Chondrocyte (in vitro differentiated cells): ENCODE measurements at places on chromosomes 3 and 15. TPM values are rescaled to one million over a fixed set of nuclear protein-coding genes. Genes with fewer than 3 reads are reported as not detected.

GRCh38 chr15:101242160-101242998 lies 9.5 kb downstream of the CHSY1 start:
- DNase-seq, result no peak

- no peak for DNase-seq
Measured at GRCh38 chr3:139558351-139559266, 19.1 kb upstream of the RBP1 start.

DNA sequence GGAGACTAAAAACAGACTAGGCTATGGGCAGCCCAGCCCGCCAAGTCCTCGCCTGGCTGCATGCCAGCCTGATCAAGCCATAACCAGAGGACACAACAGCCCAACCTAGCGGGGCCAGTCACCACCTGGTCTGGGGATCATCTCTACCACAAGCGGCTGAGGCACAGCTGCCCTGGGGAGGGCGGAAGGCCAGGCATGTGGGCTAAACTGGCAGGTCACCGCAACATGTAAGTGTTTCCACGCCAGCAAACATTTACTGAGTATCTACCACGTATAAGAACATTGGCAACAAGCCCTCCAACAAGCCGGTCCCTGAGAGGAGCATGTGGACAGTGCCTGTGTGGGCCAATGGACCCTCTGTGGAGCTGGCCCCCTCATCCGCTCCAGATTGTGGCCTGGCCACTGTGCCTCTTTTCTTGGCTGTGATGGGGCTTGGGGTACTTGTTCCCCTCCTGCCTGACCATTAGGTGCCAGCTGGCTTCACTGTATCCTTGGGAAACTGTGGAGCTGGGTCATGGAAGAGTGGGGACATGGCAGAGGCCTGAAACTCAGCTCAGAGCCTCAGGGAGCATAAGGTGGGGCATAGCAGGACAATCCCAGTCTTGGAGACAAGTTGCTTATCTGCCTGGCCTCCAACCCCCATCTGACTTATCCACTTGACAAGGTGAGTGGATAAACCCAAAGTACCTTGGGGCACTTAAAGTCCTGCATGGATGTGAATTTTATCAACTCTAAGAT lies 9.0 kb downstream of the UBXN7 start:
- no peak for DNase-seq

GRCh38 chr15:59492389-59493377 lies 54.7 kb downstream of the FAM81A start:
- DNase-seq, result no peak

GRCh38 chr3:61073566-61074165 lies 177.6 kb downstream of the FHIT start:
- DNase-seq, result no peak

GRCh38 chr3:152842413-152842812 lies 7.5 kb downstream of the P2RY1 start:
- DNase-seq, result no peak

- DNase-seq, result no peak
Measured at GRCh38 chr15:92385096-92385495, 8.6 kb upstream of the ST8SIA2 start.

GRCh38 chr3:195425849-195426248 lies 17.0 kb downstream of the ACAP2 start:
- DNase-seq, result no peak

DNA sequence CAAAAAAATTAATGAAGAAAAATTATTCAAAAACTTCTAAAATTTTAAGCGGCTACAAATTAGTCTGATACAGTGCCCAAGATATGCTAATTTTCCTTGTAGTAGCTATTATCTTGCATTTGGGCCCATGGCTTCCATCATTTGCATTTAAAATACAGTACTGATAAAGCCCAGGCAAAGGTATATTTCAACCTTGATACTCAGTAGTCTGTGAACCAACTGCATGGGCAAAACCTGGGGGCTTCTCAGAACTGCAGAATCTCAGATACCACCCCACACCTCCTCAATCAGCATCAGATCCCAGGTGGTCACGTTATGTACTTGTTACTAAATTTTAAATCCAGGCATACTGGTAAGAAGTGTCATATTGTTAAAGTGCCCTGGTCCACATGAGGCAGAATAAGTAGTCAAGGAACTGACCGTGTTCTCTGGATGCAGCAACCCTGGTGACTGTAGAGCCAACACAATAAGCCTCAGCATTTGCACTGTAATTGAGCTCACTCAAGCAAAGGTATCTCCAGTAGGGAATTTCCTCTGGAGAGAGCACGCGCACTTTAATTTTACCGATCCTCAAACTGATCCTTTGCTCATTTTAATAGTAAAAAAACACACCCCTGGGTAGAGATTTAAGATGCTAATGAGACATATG lies 31.9 kb downstream of the ZNF385D start:
- no peak for DNase-seq

DNA sequence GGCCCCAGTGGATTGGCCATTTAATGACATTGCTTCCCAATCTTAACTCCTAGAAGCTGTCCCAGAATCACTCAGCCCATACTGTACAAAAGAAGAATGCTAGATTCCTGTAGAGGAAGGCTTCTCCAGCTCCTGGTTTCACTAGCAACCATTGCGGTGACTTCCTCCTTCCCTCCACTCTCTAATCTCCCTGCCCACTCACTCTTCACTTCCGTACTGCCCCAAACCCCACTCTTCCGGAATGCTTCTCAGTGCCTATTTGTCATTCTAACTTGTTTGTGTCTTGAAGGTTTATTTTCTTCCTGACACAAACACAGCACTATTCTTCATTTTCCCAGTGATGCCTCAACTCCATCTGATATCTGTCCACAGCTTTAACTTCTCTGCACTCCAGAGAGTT lies 97.1 kb upstream of the SPATA16 start:
- DNase-seq, result no peak

GRCh38 chr15:65901336-65901735 lies 32.0 kb downstream of the RAB11A start:
- DNase-seq, result no peak

DNA sequence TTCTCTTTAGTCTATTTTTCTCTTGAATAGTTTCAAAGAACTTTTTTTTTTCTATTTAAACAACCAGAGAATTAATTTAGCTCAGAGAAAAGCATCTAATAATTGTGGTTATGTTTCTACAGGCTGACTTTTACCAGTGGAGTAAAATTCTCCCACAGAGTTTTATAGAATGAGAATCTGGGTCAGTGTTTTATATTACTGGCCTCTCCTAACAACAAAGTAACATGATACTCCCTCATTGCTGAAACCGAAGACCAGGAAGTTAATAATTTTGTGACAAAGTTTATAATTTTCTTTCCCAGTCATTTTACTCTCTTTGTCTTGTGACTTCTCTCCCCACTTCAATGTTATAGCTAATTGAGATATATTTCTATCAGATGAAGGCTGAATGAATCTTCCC lies 946.9 kb downstream of the EPHA3 start:
- DNase-seq, result no peak

DNA sequence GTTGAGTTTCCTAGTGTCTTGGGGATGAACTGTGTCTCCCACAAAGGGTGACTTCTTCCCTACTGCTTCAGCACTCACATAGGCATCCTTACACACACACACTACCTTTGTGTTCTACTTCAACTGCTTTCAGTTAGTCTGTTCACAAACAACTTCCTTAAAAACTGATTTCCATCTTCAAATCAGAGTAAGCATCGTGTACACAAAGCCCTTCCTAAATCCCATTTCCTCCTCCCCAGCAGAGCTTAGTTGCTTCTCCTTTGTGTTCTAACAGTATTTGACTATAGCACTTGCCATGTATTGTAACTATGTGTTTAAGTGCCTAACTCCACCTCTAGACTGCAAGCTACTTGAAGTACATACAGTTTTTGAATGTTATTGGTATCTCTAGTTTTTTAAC lies 71.7 kb downstream of the TNIK start:
- no peak for DNase-seq

GRCh38 chr3:178494386-178494785 lies 41.9 kb upstream of the KCNMB2 start:
- DNase-seq, result no peak

DNA sequence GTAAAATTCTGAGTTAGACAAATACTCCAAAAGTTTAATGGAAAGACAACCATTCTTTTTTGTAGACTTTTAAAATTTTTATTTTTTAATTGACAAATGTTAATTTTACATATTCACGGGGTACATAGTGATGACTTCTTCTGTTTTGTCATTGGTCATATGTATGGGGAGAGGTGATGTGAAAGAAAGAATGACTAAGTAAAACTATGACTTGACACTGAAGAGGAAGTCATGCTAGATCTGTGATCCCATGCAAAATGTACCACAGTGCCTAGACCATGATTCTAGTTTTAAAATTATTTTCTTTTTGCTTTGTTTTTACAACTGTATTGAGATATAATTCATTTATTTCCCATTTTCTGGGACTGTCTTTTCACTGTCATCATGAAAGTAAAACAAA lies 281.6 kb downstream of the MBNL1 start:
- no peak for DNase-seq

DNA sequence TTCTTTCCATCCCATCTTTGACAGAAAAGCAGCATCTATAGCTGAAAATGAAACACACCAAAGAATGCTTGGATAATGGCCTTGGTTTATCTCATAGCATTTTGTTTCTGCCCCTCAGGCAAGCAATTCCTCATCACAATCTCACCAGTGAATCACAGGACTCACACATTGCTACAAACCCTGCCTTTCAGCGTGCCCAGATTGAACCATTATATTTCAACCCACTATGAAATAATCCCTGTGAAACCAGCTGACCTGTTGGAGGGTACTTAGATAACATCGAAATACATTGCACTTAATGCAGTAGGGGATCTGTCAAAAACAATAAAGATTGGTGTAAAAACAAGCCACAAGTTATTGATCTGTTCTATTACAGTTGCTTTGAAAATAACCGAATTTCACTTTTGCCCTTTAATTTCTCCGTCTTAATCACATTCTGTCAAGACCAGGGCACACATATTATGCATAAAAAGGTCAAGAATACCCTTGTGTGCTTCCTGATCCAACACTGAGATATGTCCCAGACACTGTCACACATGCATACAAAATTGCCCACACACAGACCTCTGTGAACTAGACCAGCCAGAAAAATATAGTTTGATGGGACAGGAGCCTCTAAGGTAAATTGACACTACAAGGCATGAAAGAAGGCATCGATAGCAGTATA lies 839.8 kb downstream of the NTRK3 start:
- DNase-seq, result no peak

DNA sequence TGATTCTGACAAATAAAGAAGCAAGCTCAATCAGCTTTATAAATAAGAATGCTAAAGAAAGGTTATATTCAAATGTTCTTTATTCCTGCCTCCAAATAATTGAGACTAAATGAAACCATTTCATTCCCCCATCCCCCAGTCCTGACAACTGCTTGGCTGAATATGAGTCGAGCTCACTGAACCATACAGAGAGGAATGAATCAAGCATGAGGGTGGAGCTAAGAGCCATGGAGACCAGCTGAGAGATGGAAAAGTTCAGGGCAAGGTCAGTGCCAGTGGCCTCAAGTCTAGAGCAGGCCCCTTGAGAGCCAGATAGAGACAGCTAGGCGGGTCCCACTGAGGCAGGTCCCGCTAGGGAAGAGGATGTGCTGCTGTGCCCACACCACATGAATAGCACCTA lies 188.7 kb upstream of the EIF1B start:
- DNase-seq, result no peak

- DNase-seq, result no peak
Measured at GRCh38 chr3:86702381-86702958, 288.5 kb downstream of the VGLL3 start.

- no peak for DNase-seq
Measured at GRCh38 chr3:129651435-129652202, 45.1 kb upstream of the PLXND1 start.

DNA sequence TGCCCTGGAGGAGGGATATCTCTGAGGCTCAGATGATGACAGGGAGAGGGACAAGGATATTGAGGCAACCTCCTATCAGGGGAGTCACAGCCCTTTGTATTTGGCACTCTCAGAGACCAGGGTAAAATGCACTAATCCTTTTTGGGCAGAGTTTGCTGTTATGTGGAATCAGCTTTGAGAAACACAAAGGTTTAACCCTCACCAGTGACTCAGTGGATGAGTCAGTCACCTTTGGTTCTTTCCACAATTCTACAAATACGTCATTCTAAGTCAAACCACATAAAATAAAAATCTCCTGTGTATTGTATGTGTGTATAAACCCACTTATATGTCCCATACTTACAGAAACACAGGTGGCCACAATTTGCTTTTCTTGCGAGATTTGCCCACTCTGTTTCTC lies 5.1 kb downstream of the LSAMP start:
- DNase-seq, result no peak

GRCh38 chr3:62577153-62577552 lies 203.8 kb upstream of the FEZF2 start:
- DNase-seq, result no peak

DNA sequence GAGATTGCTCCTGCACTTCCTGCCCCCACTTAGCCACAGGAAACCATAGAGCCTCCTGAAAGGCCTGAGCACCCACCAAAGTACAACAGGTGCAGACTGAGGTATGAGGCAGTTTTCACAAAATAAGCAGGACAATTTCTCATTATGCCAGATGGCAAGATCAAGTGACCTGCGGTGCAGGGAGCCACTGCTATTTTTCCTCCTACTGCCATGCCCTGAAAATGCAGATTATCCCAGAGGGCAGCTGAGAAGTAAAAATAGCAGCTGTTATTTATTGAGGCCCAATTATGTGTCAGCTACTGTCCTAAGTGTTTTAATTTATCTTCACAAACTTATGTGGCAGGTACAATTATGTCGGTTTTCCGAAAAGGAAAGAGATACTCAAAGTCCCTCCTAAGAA lies 209.5 kb upstream of the ST8SIA2 start:
- no peak for DNase-seq

GRCh38 chr15:55587321-55588069 lies 650 bp downstream of the PYGO1 start:
- no peak for DNase-seq

- no peak for DNase-seq
Measured at GRCh38 chr3:69925506-69925905, 74.0 kb upstream of the SAMMSON start.

Gene AQP9
- total RNA-seq, result not detected in 3 replicates

Gene NPAP1
- not detected in 3 replicates for total RNA-seq

Gene CYP1A1
- total RNA-seq, result 0.22 to 0.67 TPM (median 0.27 TPM) in 3 replicates

Gene FAM81A
- total RNA-seq, result 0.15 to 0.54 TPM in 2 of 3 replicates, not detected in the other

Gene SLC35G2
- 2.8 to 3.9 TPM (median 3.8 TPM) in 3 replicates for total RNA-seq

Gene GABRA5
- 0.30 to 0.46 TPM in 2 of 3 replicates, not detected in the other for total RNA-seq

Gene FGF7
- 1.1 TPM in 1 of 3 replicates, not detected in the others for total RNA-seq

Gene ARGFX
- not detected in 3 replicates for total RNA-seq

Gene PGBD4
- total RNA-seq, result 1.6 to 1.8 TPM (median 1.6 TPM) in 3 replicates

Gene ANKRD63
- total RNA-seq, result 0.25 to 1.1 TPM in 2 of 3 replicates, not detected in the other

Gene MAPKBP1
- 24.9 to 36.6 TPM (median 27.2 TPM) in 3 replicates for total RNA-seq

Gene SNX33
- total RNA-seq, result 21.6 to 31.2 TPM (median 30.2 TPM) in 3 replicates

Gene CFAP91
- total RNA-seq, result 0.29 TPM in 1 of 3 replicates, not detected in the others

Gene TF
- 1.2 to 3.8 TPM (median 2.2 TPM) in 3 replicates for total RNA-seq

Gene MME
- 1.7 to 8.9 TPM (median 2.5 TPM) in 3 replicates for total RNA-seq

Gene HYKK
- 2.7 to 5.9 TPM (median 3.6 TPM) in 3 replicates for total RNA-seq

Gene TRPM1
- total RNA-seq, result not detected in 3 replicates

Gene HEMK1
- total RNA-seq, result 15.1 to 20.1 TPM (median 15.2 TPM) in 3 replicates

Gene EXD1
- total RNA-seq, result not detected in 3 replicates

Gene LEKR1
- total RNA-seq, result 0.45 to 0.59 TPM in 2 of 3 replicates, not detected in the other

Gene C2CD4B
- total RNA-seq, result 0.17 TPM in 1 of 3 replicates, not detected in the others
